Stimulated activated CD4-positive, alpha-beta T cell treated with anti-CD3 and anti-CD28 coated beads, Interleukin-15, amount 100 ng/mL, for 24 hours (primary cell): ENCODE measurements at places on chromosomes 16 and 17.

GRCh38 chr17:47295037-47295873 is 28.5 kb upstream of the EFCAB13 start:
- DNase-seq = no peak

- no peak for DNase-seq
Observed at GRCh38 chr16:57253466-57253865, 8.4 kb downstream of the ARL2BP start.

DNA sequence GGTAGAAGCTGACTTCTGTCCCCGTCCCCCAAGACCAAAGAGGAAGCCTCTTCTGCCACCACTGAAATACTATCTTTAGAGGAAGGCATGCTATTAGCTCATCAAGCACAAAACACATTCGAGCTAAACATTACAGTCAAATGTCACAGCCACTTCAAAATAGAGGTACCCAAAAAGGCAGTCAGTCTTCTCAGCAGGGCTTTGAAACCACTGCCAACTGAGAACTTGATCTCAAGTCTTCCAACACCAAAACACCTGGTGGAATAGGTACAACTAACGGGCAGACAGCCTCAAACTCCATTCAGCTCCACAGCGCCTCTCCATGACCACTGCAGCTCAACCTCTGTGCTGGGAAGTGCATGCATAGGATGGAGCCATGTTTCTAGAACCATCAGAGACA is 36.0 kb downstream of the ZFHX3 start:
- no peak for DNase-seq

DNA sequence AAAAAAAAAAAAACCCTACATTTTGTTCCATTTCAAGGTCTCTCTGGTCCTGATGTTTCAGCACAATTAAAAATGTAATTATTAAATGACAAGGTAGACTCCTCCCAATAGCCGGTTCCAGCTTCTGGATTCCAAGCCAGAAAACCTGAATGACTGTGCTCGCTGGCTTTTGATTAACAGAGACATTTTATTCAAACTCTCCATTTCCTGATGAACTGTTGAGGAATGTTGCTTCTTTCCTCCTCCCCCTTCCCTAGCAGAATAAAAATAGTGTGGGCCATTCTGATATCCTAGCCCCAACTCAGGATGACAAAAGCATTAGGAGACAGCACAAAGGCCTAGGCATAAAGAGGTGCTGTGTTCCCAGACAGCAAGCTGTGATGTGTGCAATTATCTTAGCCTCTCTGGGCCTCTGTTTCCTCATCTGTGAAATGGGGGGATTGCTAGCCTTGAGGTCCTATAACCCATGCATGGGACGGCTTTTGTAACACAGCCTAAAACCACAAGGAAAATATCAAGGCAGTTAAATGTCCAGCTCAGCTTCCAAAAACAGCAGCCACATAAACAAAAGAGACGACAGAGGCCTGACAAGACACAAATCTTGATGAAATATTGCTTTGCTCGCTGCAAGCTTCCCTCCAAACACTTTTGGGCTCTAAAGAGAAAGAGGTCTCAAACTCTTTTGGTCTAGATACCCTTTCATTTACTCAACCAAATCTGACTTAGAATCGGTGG is 127.2 kb upstream of the RCVRN start:
- DNase-seq = no peak

- no peak for DNase-seq
Observed at GRCh38 chr17:69060822-69061221, at the start of gene ABCA9. ABCA9 (minus strand) TSS chr17:69060927; CDS start chr17:69051126, 9,801 bp downstream.
